ENCODE measurements at places on chromosomes 2 and 18.

GRCh38 chr18:77043541-77044280 lies 88.9 kb downstream of the MBP start:
- DNase-seq, result no peak

DNA sequence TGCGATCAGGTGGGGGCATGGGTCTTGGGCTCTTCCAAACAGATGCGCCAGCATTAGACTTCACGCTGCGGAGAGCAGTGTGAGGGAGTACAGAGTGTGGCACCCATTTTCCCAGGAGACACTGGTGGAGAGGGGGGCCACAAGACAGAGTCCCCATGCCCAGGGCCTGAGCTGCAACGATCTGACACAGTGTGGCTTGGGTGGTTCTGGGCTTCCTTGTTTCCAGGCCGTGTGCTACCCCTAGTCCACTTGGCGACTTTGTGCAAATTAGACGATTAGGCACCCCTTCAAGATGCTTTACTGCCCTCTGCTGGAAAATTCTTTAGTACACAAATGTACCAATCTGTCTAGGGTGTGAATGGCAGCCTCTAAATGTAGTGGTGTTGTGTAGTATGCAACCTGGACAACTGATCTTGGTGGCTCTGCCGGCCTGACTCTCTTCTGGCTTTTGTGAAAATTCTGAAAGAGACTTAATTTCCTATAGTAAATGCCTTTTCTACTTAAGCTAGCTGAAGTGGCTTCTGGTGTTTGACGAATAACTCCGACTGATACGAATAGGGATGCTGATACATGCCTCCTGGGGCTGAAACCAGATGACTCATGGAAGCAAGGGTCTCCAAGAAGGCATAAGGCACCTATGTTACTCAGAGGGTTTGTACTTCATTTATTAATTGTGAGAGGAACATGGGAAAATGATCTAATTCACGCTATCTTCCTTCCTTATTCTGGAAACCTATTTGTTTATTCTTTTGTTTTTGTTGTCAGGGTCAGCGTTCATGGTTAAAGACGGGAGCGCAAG lies 92.3 kb upstream of the SMAD2 start:
- no peak for DNase-seq

DNA sequence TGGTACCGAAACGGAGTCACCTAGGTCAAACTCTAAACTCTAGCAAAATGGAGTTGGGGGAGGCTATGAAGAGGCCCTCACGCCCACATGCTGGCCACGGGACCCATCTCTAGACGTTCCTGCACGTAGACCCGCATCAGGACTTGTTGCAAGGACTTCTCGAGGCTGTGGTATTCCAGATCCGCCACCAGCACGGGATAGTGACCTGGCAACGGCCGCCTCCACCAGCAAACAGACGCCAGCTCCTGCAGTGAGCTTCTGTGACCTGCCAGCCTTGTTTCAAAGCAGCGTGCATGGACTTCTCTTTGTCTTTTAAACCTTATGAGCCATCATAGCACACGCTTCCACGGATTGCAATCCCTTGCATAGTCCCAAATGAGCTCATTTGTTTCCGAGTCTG lies 40.3 kb upstream of the RALBP1 start:
- no peak for DNase-seq

DNA sequence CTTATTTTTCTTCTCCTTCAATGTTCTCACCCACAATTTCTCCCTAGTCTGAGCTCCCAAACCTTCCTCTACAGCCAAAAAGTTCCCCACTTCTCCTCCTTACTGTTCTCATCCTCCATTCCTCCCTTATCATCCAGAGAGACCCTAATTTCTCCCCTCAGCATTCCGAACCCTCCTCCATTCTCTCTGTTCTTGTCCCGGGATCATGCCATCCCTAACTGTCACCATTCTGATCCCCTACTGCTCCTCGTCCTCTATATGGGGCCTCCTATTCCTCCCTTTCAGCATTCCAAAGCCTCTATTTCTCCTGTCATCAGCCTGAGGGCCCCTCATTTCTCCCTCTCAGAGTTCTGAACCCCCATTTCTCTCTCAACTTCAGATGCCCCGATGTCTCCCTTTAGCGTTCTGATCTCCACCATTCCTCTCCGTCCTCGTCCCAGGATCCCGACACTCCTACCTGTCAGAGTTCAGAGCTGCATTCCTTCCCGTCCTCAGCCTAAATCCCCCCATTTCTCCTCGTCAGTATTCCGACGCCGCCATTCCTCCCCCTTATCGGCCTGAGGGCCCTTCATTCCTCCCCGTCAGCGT lies 522 bp downstream of the MBD1 start:
- DNase-seq, result no peak

GRCh38 chr2:3517948-3518495 lies 1.3 kb downstream of the ADI1 start:
- DNase-seq, result no peak

DNA sequence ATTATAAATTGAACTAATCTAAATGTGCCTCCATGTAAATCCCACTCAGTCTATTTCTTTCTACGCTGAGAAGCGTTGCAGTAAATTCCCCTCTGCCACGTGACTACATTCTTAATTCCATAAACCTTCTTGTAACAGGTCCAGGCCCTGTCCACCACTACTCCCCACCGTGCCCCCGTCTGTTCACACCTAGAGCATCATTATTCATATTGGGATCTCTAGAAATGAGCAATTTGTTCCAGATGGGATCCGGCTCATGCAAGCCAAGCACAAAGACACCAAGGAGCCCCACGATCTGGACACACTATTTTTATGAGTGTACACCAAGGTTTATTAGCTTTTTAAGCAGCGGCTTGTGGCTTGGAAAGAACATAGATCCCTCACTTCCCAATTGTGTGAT lies 38.2 kb downstream of the BOLA3 start:
- DNase-seq, result no peak

DNA sequence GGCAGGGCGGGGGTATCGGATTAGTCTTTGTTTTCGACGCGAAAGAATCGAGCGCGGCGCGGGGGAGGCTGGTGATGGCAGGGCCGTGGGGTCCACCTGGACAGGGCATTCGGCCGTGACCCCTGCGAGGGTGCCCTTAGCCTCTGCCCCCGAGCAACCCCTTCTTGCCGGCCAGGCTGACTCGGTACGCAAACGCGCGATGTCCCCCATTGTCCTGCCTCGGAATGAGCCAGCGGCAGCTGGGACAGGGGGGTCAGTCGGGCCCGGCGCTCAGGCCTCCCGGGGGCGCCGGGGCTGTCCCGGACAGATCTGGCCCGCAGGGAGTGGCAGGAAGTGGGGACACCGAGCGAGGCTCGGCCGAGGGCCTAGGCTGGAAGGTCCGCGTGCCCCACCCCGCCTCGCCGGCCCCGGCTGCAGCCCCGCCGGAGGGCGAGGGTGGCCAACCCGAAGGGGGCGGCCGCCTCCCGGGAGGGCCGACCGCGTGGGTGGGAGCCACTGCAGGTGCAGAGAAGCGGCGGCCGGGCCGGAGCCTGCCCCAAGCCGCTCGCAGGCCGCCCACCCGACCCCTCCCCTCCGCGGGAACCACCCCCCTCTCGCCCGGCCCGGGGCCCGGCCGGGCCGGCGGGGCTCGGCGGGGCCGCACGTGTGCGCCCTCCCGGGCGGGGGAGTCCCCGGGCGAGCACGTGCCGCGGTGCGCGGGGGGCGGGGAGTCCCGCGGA lies at the start of gene TET3:
Gene TET3 (plus strand): TSS at position 708 of the 719 bp plus-strand sequence. CDS start 1,494 bp downstream, outside the sequence.
- no peak for DNase-seq

DNA sequence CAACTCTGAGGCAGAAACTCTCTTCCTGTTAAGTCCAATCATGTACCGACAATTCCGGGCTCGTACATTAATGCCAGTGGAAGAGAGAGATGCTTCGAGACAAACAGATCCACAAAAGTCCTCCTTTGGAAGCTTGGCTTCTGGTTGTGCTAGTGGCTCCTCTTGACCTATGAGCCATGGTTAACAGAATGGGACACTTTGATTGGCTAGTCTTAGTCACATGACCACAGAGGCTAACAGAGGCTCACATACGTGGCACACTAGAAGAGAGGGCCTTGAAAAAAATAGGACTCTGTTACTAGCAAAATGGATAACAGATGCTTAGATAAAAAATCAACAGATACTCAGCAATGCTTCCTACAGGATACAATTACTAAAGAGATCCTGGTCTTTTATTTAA lies 1211.9 kb upstream of the GYPC start:
- no peak for DNase-seq

- DNase-seq, result no peak
Measured at GRCh38 chr2:8882094-8882493, 44.7 kb upstream of the KIDINS220 start.

- peak; percentile 11 for DNase-seq
Measured at GRCh38 chr2:38959938-38960608, 70.4 kb downstream of the ARHGEF33 start.

DNA sequence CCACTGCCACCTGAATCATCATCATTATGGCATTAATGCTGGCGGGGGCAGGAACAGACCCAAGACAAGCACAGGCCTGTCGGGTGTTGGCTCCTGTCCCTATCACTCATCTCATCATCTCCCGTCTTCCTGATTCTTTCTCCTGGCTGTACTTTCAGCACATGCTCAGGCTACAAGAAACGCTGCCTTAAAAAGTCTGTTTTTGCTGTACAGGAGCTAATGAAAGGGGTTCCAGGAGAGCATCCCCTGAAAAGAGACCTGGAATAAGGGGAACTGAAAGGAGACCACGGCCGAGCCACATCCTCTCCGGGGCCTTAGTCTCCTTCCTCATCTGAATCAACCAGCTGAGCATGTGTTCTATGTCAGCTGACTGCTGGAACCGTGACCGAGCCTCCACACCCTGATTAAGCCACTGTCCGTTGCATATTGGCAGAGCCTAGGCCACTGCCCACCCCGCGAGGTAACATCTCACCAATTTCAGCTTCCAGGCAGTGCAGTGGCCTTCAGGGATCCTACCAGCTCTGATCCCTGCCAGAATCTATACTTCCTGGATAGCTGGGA lies 62.6 kb downstream of the DNMT3A start:
- no peak for DNase-seq

- DNase-seq, result no peak
Measured at GRCh38 chr2:159073256-159073655, 104.8 kb downstream of the TANC1 start.

DNA sequence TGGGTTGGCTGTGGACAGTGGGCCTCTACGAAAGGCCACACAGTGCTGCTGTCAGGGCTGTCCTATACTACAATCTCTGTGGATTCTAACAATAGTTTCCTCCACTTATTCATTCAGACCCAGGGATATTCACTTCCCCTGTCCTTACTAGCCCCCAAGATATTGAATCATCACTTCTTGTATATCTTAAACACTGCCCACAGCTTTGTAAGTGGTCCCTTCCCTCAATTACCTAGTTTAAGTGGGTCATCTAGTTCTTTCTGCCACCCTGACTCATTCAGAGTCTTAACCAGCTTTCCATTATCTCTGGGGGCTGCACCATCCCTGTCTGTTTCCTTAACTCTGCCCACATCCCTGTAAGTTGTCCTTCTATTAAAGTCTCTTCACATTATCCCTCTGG lies 69.2 kb downstream of the CD28 start:
- DNase-seq, result no peak

DNA sequence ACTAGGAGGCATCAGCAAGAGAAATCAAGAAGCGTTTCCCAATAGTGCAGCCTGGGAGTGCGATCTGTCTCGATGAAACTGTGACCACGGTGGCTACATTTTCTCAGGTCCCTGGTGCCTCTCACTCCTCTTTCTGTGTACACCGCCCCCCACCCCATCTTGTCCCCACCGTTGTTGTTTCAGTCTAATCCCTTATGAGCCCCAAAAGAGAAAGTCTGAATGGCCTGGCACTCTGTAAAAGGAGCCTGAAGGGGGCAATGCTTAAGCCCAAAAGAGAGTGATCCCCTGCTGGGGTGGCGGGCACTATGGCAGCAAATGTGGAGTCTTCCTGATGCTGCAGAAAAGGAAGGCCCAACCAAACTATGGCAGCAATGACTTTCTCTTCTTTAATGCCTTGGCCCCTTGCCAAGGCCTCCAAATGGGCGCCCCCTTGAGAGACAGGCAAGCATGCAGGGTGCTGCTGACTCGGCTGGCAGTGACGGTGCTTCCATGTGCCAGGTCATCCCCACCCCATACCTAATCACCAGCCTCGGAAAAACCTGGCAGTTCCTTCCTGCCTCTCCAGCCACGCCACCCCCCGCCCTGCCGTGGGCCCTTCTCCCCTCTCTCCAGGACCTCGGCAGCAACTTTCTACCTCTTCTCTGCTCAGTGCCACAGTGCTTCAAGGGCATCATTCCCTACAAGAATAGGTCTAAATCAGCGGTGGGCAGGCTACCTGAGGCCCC lies 123.0 kb downstream of the CYP26B1 start:
- DNase-seq, result no peak

DNA sequence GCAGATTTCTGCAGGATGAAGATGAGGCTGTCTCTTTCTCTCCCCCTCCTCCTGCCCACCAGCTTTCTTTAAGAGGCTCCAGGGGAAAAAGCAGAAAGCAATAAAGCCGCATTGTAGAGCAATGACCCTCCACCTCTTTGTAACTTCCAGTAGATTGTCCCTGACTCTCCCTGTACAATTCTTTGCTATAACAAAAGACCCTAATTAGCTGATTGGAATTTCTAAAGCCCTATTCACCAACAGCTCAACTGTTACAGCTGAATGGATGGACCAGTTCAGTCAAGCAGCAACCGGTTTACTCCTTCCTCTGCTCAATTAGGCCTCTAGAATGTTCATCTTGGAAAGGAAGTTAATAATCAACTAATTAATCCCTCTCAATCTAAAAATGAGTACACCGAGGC lies 301.0 kb downstream of the STK39 start:
- no peak for DNase-seq

DNA sequence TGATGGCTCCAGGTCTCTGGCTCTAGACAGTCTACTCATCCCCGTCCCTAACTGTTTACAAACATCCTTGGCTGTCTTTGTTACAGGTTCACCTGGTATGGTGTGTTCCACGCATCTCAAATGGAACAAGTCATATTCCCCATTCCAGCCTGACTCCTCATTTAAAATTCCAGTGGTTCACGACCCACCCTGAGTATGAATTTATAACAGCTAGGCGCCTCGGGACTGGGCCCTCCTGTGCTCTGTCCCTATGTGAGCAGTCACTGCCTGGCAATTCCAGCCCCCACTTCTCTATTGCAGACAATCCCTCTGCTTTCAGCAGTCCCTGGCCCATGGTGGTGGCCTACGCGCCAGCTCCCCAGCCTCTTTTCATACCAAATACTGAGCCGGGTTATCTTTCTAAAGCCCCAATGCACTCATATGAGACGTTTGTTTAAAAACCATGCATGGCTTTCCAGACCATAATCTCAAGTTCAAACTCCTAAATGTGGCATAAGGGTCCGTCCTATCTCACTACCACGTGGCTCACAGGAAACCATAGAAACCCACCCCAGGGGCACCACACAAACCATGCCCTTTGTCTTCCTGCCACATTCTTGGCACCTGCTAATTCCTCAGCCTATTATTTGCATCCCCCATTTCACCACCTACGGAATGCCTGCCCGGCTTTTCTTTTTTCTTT lies 1.6 kb downstream of the SERPINB8 start:
- DNase-seq, result no peak
